ENCODE measurements at places on chromosomes 13 and 19.

GRCh38 chr13:82436099-82436585, 1446.1 kb downstream of the SLITRK1 start:
- DNase-seq, result no peak

DNA sequence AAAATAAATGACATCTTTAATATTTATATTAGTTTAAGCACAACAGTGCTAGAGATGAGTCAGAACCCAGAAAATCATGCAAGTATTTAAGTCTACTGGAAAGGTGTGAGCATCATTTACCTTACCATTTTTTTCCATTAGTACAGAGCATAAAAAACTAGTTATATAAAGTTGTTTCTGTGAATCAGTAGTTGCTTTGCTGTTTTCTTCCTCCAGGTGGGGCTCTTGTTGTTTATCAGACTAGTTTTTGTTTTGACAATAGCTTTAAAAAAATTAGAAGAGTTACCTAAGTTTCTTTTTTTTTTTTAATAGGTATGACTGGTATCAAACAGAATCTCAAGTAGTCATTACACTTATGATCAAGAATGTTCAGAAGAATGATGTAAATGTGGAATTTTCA, 12.7 kb downstream of the SUGT1 start:
- no peak for DNase-seq

DNA sequence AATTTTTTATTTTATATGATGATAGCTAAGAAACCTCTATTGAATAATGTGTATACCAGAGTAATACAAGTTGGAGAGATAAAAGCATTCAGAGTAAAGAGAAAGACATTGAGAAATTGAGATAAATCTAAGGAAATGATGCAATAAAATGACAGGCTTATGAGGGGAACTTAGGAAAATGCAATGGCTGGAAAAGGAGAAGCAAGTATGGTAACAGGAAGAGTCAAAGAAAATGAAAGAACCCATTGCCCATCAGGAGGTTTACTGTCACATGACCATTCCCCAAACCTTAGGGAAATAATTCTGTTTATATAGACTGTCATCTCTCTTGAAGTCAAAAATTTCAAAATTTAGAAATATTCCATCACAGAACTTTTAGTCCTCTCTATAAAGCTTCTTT, 808.0 kb upstream of the PRR20A start:
- no peak for DNase-seq

GRCh38 chr19:44807162-44807561, 1.7 kb upstream of the BCAM start:
- DNase-seq, result no peak

DNA sequence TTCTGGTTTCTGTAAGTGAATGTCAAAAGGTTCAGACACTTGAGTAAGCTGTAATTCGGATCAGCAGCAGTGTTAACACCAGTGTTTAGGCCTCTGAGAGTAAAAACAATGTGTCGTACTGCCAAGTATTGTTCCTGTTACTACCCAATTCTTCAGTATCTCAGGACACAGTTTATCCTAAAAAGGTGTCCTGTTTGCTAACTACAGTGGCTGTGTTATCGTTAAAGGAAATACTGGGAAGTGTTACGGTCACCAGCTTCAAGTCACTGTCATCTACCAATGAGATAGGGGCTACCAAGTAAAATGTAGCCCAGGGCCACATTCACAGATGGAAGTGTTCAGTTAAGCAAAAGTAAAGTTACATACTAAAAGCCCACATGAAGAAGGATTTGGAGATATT, 2.3 kb upstream of the UPF3A start:
- DNase-seq, result no peak

DNA sequence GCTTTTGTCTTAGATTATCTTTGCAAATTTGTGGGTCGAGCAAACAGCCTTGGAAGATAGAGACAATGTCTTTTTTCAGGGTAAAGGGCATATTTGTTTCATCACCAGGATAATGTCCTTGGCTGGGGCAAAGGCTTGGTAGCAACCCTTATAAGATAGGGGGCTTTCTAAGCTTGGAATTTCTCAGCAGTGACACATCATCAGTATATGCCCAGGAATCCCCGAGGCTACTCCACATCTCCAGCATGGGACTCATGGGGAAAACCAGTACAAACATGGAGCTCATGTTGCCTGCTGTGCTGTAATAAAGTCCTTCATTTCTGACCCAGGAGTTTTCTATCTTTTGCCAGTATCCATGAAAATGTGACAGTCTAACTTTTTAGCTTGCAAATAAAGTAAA, 77.1 kb downstream of the DCLK1 start:
- DNase-seq, result no peak

DNA sequence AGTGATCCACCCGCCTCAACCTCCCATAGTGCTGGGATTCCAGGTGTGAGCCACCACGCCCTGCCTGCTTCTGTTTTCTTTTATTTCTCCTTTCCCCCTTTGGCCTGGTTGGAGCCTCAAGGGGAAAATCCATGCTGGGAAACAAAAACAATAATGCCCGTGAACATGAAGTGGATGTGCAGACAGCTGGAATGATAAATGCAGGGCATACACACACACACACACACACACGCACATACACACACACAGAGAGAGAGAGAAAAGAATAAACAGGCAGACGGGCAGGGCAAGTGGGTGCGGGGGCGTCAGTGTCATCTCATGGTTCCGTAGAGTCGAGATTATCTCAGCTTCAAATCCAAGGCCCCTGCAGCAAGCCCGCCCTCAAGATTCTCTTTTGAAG, 4.4 kb upstream of the PLEKHF1 start:
- no peak for DNase-seq

DNA sequence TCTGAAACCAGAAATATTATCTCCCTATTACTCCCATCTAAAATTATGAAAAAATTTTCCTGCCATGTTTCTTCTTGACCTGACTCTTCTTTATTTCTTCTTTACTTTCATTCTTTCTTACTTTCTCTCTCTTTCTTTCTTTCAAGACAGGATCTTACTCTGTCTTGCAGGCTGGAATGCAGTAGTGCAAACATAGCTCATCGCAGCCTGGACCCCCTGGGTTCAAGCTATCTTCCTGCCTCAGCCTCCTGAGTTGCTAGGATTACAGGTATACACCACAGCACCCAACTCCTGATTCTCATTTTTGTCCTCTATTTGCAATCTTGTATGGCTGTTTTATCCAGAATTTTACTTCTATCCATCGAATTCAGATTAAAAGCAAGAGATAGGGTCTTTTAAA, 631.1 kb downstream of the TBC1D4 start:
- DNase-seq, result no peak

- DNase-seq, result no peak
Measured at GRCh38 chr13:105936816-105937215, 598.6 kb downstream of the EFNB2 start.

DNA sequence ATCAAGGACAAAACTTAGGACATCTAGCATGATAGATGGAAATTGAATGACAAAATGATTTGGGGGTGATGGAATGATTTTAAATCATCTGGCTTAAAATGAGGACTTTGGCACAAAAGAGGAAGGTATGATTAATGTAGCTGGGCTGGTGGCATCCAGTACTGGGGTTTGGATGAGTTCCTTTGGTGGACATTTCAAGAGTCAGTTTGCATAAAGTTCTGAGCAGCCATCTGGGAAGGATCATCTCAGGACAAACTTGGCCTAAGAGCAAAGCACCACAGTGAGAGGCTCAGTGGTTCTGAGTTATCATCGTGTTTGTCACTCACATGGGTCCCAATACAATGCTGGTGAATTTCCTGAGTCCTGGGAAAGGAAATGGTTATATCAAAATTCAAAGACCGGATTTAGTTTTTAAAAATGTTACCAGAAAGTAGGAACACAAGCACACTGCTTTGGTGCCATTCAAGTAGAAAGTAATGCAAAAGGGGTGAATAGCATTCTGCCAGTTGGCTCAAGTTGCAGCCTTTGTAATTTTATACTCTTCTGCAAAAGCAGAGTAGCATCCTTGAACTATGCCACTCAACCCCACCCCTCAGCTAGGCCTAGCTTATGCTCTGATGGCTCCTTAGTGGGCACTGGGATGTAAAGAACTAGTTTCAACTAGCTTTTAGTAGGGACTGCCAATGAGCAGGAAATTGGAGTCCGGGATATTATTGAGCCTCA, 219.0 kb downstream of the COG6 start:
- no peak for DNase-seq

DNA sequence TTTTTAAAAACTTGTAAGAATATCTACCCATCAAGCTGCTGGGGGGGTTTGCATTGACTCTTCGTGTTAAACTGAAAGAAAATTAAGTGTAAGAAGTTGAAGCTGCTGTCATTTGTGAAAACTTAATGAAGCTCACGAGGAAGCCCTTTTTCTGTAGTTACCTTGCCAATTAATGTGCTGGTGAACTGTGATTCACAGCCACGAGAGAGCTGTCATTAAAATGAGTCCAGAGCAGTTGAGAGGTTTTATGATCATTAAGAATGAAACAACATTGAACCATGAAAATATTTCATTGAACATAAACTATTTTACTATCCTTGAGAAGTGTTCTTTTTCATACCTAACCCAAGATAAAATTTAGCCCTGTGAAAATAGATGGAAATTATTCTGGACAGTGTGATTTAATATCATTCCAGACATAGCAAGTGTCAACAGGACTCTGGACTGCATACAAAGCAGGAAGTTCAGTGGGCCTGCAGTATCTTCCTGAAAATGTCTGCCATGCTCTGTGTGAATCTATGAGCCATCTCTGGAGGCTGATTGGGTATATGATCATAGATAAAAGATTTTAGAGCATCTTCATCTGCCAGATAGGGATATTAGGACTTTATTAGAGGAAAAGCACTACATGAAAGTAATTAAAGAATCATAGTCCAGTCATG, 53.8 kb downstream of the DPY19L3 start:
- no peak for DNase-seq

- DNase-seq, result no peak
Measured at GRCh38 chr13:71873418-71874247, 6.6 kb upstream of the DACH1 start.

GRCh38 chr19:55563261-55563690, 17.4 kb downstream of the ZNF579 start:
- DNase-seq, result no peak

GRCh38 chr13:46675016-46675415, 121.9 kb downstream of the ESD start:
- DNase-seq, result no peak

DNA sequence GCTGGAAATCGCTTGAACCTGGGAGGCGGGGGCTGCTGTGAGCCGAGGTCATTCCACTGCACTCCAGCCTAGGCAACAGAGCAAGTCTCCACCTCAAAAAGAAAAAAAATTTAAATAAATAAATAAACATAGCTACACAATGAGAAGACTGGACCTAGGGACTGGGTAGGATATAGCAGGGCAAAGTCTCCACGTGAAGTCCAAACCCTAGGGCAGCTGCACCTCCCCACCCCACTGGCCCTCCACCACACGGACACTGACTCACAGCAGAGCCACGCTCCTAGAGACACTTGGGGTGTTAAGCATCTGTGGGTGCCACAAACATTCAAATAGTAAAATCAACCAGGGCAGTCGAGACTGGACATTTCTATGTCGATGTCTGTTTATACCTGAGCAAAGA, 7.1 kb downstream of the LATS2 start:
- DNase-seq, result no peak

- DNase-seq, result no peak
Measured at GRCh38 chr19:55071129-55071502, 4.6 kb upstream of the EPS8L1 start.

- no peak for DNase-seq
Measured at GRCh38 chr13:109509154-109509900, 277.1 kb downstream of the IRS2 start.

DNA sequence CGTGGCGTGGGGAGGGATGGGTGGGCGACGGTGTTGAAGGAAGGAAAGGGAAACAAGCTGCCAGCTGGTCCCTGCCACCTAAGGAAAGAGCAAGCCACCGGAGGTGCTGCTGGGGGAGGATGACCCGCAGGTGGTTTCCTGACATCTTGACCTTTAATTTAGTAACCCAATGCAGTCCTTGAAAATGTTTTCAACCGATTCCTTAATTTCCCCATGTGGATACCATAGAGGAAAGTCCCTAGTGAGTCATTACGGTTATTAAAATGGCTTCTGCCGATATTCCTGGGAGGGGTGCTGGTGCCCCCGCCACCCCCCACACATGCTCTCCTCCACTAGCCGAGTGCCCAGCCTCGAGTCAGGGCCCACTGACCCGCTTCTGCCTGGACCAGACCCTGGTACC, 6.3 kb upstream of the ANKRD10 start:
- no peak for DNase-seq

DNA sequence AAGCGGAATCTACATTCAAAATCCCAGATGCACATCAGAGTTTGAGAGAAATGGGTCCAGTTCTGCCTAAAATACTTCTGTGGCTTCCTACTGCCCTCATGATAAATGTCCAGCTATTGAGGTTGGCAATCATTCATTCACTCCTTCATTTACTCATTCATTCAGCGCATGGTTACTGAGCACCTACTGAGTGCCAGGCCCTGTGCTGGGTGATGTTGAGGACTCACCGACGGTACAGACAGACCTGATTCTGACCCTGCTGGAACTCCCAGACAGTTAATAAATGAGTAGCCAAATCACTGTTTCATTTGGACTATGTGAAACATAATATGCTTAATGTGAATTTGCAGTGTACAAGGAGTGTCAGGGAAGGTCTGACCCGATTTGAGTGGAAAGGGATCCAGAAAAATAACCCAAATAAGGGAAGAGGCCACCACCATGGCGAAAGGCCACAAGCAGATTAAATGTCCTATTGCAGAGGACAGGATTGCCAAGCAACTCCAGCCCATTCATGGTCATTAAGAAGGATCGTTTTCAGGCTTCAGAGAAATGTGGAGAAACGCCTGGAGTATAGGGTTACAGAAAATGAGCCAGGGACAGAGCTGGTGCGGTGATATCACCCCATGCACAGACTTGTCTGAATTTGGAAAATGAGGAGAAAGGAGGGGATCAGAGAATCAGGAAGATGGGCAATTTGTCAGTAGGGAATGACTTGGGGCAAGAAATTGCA, 20.5 kb downstream of the DYRK1B start:
- DNase-seq, result no peak

DNA sequence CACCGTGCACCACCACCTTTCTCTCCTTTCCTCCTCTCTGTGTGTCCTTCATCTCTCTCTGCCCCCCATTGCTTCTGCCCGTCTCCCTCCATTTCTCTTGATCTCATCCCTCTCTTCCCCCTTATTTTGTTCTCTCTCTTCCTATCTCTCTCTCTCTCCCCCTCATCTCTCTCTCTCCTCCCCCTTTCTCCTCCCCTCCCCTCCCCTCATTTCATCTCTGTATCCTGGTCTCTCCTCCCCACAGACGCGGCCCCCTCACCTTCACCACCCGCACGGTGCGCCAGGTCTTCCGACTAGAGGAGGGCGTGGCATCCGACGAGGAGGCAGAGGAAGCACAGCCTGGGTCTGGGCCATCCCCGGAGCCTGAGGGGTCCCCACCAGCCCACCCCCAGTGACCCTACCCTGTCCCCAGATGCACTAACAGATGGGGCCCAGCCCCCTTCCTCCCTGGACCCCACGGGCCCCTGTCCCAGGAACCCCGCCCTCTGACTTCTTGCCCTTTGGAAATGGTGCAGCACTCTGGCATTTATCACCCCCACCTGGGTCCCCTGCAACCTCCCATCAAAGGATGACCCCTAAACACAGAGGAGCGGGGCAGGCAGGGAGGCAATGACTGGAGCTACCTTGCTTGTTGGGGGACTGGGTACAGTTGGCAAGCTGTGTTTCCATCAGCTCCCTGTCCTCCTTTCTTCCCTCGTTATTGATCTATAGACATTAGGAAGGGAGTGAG, 19.6 kb downstream of the KCNC3 start:
- DNase-seq, result no peak
